ENCODE measurements at places on chromosomes 3 and 15. TPM values are rescaled to one million over a fixed set of nuclear protein-coding genes. Genes with fewer than 3 reads are reported as not detected.

The STRA6 gene
- not detected for polyA plus RNA-seq

The ATP13A4 gene
- 0.21 TPM for polyA plus RNA-seq

The SLC27A2 gene
- not detected for polyA plus RNA-seq

The MGLL gene
- 6.4 TPM for polyA plus RNA-seq

The LINGO1 gene
- polyA plus RNA-seq, result not detected

The CLDN18 gene
- polyA plus RNA-seq, result not detected

The NTRK3 gene
- not detected for polyA plus RNA-seq

The ASB14 gene
- not detected for polyA plus RNA-seq

The IL5RA gene
- not detected for polyA plus RNA-seq

The RAB43 gene
- polyA plus RNA-seq, result 15.5 TPM

The RBP2 gene
- polyA plus RNA-seq, result not detected

The AMT gene
- 3.1 TPM for polyA plus RNA-seq

The TP53BP1 gene
- polyA plus RNA-seq, result 1.8 TPM

The SLC2A2 gene
- not detected for polyA plus RNA-seq

The KBTBD13 gene
- not detected for polyA plus RNA-seq

The SLC24A5 gene
- polyA plus RNA-seq, result not detected

The PRSS50 gene
- not detected for polyA plus RNA-seq

The VGLL3 gene
- polyA plus RNA-seq, result not detected

The SATB1 gene
- 4.3 TPM for polyA plus RNA-seq

The UCN2 gene
- 0.61 TPM for polyA plus RNA-seq

The GOLGA8O gene
- not detected for polyA plus RNA-seq

The MRPL3 gene
- 62.9 TPM for polyA plus RNA-seq

The RLBP1 gene
- not detected for polyA plus RNA-seq

The CKMT1A gene
- polyA plus RNA-seq, result not detected

The FBXW12 gene
- not detected for polyA plus RNA-seq

The CYFIP1 gene
- polyA plus RNA-seq, result 31.3 TPM

The STRIT1 gene
- not detected for polyA plus RNA-seq

The DNAH12 gene
- not detected for polyA plus RNA-seq

The ELP6 gene
- 14.0 TPM for polyA plus RNA-seq

The ERC2 gene
- not detected for polyA plus RNA-seq

The IGSF11 gene
- polyA plus RNA-seq, result not detected

The PRR23A gene
- polyA plus RNA-seq, result not detected

The GAP43 gene
- polyA plus RNA-seq, result not detected

The ARHGAP11A gene
- polyA plus RNA-seq, result 0.25 TPM

The PLSCR2 gene
- not detected for polyA plus RNA-seq

The TMEM207 gene
- polyA plus RNA-seq, result not detected

All from CD14-positive monocyte (primary cell).